Activated T-cell treated with anti-CD3 and anti-CD28 coated beads for 4 hours (primary cell): ENCODE measurements at places on chromosomes 11 and 22.

DNA sequence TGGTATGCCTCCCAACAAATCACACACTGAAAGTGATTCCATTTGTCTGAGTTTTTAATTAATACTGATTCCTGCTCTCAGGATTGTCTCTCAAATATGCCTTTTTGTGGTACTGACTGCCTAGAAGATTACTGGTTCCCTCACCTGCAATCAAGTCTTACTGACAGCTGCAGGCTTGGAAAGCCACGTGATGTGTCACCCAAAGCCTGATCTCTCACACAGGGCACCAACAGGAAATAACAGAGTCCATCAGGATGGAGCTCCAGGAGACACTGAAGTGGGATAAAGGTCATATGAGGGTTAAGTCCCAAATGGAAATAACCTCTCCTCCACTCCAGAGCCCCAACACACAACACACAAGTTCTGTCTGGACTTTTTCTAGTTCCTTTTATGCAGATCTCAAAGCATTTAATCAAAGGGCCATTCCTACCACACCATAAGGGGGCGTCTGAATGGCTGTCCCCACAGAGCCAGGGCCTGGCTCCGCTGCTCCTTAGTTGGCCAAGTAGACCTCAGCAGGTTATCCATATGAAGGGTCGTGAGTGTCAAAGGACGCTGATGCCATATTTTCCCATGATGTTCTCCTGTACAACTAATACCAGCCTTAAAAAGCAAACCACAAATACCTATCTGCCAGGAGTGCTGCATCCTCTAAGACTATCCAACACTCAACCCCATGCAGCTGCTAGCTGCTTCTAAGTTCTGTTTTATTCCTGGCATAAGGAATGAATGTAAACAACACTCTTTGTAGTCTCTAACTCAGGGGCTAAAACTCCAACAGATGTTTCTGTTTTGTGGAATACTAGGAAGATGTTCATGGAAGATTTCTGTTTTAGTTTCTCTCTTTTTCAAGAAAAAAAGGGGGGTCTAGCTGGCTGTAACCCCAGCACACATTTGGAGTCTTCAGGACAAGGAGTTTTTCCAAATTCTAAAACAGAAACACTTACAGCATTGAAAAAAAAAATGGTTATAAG, 13.0 kb downstream of the SCUBE2 start:
- no peak for DNase-seq

- no peak for DNase-seq
Observed at GRCh38 chr11:75504501-75504900, 21.2 kb downstream of the GDPD5 start.

- no peak for DNase-seq
Observed at GRCh38 chr11:862081-862661, 19.5 kb downstream of the TSPAN4 start.

- no peak for DNase-seq
Observed at GRCh38 chr11:133263332-133263731, 269.0 kb downstream of the OPCML start.

DNA sequence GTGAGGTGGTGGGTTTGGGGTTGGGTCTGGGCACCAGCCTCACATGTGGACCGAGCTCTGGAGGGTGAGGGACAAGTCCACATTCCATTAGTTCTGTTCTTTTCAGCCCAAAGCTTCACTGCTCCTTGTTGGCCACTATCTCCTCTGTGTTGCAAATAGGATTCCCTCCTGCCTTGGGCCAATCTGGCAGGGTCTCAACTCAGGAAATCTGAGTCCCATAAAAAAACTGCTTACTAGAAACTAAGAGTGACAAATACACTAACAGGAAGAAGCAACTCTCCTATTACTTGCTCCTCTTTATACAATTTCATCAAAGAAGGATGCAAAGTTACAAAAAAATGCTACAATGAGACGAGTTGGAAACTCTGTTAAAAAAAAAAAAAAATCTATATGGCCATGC, 66.2 kb upstream of the CSNK1E start:
- no peak for DNase-seq

GRCh38 chr22:47294222-47294532, 531.7 kb downstream of the TBC1D22A start:
- DNase-seq: no peak

- no peak for DNase-seq
Observed at GRCh38 chr11:131534611-131535010, 164.2 kb downstream of the NTM start.

DNA sequence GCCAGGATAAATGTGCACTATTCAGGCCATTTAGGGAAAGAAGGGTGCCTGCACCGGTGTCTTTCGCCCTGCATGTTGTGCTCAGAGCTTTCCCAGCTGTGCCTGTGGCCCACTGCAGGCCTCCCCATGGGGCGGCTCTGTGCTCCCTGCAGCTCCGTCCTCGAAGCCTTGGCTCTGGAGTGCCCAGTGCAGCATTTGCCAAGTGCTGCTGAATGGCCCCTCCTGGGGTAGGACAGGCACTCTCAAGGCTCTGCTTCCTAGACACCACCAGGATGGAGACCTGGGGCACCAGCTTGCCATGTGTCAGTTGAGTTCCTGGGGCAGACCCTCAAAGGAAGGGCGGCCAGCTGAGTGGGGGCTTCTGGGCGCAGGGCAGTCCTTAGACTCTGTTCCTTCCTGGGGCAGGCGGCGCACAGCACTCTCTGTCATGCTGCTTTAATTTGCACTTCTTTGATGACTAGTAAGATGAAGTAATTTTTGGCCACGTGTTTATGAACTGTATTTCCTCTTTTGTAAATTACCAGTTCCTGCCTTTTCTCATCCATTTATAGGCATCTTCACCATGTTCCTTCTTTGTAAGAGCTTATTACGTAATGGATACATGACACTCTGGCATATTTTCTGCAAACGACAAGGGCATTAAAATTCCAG, 32.1 kb upstream of the GNB1L start:
- DNase-seq: no peak

DNA sequence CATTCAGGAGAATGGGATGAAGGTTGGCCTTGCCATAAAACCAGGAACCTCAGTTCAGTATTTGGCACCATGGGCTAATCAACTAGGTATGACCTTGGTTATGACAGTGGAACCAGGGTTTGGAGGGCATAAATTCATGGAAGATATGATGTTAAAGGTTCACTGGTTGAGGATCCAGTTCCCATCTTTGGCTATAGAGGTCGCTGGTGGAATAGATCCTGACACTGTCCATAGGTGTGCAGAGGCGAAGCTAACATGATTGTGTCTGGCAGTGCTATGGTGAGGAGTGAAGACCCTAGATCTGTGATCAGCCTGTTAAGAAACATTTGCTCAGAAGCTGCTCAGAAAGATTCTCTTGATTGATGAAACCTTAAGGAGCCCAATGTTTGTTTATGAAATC, 5.7 kb downstream of the NF2 start:
- no peak for DNase-seq

GRCh38 chr11:117457031-117457785, 129.6 kb downstream of the CEP164 start:
- DNase-seq: no peak

- no peak for DNase-seq
Observed at GRCh38 chr22:26933105-26933590, 275.8 kb downstream of the MIAT start.

DNA sequence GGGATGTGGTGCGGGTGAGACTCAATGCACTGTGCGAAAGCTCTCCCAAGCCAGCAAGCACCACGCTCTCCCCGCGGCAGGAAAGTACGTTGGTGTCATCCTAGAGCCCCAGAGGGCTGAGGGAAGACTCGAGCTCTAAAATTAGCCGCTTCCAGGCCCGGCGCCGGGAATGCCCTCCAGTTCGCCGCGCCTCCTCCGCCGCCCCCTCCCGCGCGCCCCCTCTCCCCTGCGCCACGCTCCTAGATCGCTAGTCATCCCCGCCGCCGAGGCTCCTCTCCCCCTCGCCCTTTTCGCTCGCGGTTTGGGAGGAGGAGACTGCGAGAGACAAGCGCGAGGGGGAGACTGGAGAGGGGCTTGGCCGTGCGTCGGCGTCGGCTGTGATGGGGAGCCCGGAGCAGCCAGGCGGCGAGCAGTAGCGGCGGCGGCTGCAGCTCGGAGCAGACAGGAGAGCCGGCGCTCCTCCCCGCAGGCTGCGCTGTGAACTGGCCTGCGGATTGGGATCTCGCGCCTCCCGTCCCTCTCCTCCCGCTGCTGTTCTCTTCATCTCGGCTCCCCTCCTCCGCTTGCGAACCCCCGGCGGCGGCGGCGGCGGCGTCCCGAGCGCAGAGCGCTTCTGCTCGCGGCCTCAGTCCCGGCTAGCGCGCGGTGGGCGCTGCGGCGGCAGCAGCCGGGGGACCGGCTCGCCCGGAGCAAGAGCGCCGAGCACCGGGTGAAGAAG, at the start of gene FAT3:
Gene FAT3, plus strand, starts transcription at position 412 of the 718 bp plus-strand sequence. CDS start 127,295 bp downstream, outside the sequence.
- DNase-seq: no peak

- DNase-seq: no peak
Observed at GRCh38 chr11:74418509-74418895, 20.3 kb upstream of the PGM2L1 start.

DNA sequence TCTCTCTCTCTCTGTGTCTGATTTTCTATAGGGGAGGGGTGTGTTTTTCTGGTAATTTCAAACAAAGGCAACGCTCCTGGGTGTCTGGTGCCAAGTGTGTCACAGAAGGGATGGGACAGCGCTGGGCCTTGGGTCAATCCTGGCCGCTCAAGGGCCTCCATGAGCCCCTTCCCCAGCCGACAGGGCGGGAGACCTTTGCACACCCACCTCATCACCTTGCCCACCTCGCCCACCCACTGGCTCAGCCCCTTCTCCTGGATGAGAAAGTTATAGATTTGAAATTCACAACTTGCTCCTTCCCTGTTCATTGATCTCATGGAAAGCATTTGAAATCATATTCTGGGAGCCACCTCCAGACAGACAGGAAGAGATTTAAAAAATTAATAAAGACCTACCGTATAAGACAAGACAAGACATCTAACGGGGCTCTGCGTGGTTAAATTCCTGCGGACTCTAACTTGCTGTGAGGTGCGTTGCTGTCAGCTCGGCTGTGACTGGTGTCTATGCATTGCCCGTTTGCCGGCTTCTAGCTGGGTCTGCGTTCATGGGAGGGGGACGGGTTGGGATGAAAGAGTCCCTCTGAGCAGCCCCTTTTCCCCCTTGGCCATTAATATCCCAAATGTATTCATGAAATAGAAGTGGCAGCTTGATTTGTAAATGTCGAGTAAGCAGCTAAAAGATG, 27.0 kb downstream of the MPPED1 start:
- no peak for DNase-seq

GRCh38 chr22:44760476-44760875, 8.1 kb downstream of the ARHGAP8 start:
- no peak for DNase-seq

- no peak for DNase-seq
Observed at GRCh38 chr11:61195719-61196118, 7.6 kb upstream of the PGA3 start.

DNA sequence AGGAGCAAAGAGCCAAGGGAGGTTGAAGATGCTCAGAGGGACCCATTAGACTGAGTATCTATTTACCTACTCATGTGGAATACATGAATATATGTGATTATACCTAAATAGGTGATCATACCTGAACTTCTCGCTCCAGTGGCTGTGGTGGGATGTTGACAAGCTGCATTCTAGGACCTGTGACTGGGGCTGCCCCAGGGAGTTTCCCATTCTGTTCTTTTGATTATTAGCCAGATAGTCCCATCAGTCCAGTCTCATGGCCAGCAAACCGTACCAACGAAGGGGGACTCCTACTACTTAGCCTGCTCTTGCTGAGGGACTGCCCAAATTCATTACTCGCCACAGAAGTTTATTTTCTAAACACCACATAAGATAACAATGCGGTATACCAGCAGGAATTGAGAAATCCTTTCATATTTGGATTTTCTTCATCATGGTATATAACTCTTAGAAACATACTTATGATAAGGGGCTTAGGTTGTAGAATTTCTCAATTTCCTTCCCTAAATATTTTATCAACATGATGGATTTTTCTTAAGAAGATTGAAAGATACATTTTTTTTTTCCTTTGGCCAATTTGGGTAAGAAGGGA, 273.9 kb downstream of the NTM start:
- no peak for DNase-seq

- no peak for DNase-seq
Observed at GRCh38 chr11:78189174-78189724, 530 bp downstream of the USP35 start.

- no peak for DNase-seq
Observed at GRCh38 chr22:33455036-33455435, 396.9 kb upstream of the SYN3 start.

DNA sequence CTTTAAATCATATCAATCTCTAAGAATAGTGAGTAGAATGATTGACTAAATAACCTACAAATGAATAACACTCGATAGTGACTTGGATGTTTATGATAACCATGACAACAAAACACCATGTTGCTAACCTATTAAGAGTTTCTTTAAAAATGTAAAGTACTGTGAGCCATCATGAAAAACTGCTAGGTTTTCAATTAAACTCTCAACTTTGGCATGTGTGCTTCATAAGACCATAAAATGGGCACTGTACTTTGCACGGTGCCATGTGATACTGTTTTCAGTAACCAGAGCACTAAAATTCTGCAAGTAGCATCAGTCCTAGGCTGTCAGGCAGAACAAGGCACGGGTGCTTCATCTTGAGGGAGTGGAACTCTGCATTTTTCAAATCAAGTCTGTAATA, 96.2 kb upstream of the TRIM77 start:
- DNase-seq: no peak

GRCh38 chr11:125995313-125995712, 49.5 kb downstream of the VSIG10L2 start:
- no peak for DNase-seq

- DNase-seq: no peak
Observed at GRCh38 chr11:121055076-121055475, 31.2 kb downstream of the TBCEL start.

- DNase-seq: no peak
Observed at GRCh38 chr11:35246745-35247144, 107.8 kb downstream of the CD44 start.

DNA sequence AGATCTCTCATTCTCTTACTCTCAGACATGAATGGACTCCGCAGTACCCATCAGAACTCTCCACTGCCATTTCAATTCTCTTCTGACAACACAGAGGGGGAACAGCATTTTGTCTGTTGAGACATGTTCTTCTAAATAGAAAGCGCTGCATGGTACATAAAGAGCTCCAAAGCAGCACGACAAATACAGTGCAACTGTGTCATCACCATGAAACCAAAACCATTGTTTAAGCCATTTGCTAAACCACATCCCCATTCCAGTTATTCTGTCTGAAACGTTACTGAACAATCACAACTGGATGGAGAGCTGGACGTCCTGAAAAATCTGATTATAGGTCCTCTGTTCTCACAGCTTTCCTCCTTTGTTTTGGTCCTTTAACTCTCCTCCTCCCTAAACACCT, 17.9 kb upstream of the TENM4 start:
- DNase-seq: no peak

GRCh38 chr11:34601609-34602008, 19.3 kb upstream of the EHF start:
- DNase-seq: no peak

DNA sequence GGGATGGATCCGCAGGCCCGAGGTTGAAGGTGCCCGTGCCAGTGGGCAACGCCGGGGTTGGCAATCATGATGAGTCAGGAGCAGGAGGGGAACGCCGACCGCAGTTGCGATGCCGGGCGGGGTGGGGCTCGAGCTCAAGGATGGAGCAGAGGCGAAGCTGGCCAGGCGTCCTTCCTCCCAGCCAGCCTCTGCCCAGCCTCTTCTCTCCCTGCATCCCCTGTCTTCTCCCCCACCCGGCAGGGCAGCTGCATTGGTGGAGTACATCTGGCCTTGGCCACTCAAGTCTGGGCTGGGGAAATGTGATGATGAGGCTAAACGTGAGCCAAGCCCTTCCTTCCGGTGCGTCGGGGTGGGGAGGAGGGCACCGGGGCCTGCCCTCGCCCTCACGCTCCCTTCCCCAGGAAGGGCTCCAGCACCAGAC, 3.9 kb downstream of the IFITM10 start:
- no peak for DNase-seq
